Activated CD4-positive, alpha-beta T cell treated with anti-CD3 and anti-CD28 coated beads, Interleukin-2, amount 50 U/mL, for 48 hours (primary cell): ENCODE measurements at places on chromosomes 13 and 19.

- DNase-seq = no peak
Measured at GRCh38 chr19:28485292-28485691, 727.7 kb downstream of the UQCRFS1 start.

- no peak for DNase-seq
Measured at GRCh38 chr13:96822895-96823294, 171.4 kb downstream of the OXGR1 start.

GRCh38 chr19:46402725-46403124 lies 10.6 kb downstream of the CCDC8 start:
- DNase-seq = no peak

DNA sequence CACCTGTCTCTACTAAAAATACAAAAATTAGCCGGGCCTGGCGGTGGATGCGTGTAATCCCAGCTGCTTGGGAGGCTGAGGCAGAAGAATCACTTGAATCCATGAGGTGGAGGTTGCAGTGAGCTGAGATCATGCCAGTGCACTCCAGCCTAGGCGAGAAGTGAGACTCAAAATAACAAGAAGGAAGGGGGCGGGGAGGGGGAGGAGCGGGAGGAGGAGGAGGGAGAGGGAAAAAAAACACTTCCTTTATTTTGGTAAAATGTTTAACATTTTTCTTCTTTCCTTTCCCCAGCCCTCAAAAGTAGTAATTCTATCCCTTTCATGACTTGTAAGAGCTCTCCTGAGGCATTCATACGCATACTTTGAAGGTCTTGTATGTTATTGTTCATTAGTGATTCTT lies 44.3 kb downstream of the SPRY2 start:
- DNase-seq = no peak

DNA sequence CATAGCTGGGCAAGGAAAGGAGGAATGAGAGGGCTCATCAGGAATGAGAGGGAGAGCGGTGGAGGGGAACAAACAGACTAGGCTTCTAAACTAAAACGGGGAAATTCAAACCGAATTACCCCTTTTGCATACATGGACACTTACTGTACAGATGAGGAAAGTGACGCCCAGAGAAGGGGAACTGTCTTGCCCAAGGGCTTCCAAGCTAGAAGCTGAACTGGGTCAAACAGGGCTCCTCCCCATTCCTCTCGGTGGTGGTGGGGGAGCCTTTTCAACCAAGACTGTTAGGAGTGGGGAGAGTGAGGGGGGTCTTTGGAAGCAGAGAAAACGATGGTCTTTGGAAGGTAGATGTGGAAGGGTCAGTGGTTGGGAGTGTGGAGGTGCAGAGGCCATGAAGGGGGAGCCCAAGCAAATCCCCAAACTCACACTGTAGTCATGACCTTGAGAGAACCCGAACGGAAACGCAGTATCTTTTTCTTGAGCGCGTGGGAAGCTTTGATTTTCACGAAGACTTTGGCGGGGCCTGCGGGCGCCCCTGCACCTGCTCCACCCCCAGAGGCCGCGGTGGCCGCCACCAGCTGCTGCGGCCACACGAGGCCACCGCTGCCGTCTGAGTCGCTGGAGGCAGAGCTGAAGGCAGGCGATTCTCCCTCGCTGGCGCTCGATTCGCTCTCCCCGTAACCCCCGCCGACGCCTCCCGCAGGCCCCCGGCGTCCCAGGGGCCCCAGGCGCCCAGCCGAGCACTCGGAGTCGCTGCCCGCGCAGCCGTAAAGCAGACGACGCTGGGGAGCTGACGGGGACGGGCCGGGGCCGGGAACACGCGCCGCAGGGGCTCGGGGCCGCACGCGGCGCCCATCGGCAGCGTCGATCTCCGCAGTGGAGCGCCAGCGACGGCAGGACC lies 12.3 kb upstream of the GNG8 start:
- no peak for DNase-seq

DNA sequence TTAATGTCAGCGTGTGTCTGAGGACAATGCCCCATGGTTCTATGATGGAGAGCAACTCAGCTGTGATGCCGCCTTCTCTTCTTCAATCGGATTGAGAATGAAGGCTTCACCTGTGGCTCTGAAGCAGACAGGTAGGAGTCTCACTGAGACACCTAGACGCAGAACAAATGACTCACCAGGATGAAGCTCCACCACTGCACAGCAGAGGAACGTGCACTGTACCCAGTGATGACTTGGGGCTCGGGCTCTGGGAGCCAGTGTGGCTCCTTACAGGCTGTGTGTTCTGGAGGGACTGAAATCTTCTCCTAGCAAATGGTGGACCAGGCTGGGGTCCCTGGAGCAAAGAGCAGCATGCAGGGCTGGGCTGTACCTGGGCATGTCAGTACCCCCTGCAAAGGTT lies 44.0 kb downstream of the CCDC70 start:
- no peak for DNase-seq

DNA sequence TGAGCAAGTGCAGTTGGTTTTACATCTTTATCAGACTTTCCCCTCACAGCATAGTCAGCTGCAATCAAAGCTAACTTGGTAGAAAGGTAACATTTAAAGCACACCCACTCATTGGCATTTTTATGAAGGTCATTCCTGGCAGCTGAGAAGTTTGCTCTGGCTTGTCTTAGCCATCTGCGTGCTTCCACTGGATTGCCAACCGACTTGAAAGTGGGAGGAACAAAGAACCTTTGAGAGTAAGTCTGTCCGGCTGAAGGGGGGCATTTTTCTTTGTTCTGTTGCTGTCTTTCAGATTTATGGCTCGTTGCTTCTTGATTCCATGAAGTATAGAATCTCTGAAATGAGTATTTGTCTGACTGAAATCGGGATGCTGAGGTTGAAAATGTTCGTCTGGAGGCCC lies 103.1 kb downstream of the SACS start:
- DNase-seq = no peak

GRCh38 chr13:114106991-114107685 lies 25.3 kb downstream of the RASA3 start:
- DNase-seq = peak; percentile 3

DNA sequence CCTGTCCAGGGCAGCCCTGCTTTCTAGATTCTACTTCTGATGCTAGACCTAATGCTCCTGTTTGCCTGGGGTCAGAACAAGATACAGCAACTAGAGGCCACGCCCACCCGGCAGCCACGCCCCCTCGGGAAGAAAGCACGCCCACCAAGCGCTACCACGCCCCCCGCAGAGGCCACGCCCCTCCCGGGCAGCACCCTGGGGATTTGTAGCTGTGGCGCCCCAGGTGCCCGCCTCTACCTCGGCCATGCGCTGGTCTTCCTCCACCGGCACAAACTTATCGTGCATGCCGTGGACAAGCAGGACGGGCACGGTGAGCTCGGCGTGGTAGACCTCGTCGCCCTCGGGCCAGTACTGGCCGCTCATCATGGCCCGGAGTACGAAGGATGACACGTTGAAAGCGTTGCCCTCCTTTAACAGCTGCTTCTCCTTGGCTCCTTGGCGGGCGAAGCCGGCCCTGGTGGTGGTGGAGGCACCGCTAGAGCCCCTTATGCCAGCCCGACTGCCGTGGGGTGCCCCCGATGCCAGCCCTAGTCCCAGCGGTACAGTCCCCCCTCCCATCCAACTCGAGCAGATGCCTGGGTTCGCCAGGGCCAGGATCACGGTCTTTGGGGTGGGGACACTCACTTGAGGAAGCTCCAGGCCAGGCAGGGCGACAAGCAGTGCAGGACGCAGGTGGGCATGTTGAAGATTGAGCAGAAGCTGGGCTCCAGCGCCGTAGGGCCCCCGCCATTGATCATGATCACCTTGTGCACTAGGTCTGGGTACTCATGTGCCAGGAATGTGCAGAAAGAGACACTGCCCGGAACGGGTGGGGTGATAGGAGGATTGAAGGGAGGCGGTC lies 9.0 kb downstream of the ABHD8 start:
- DNase-seq = peak; percentile 70
